ENCODE measurements at places on chromosomes 12 and 14.
A peak's percentile ranks its signal among the peaks of the same experiment; 100 is the strongest.

- no peak for DNase-seq
Observed at GRCh38 chr14:99380991-99381687, 99.5 kb downstream of the SETD3 start.

- no peak for DNase-seq
Observed at GRCh38 chr12:103626498-103626897, 39.4 kb downstream of the STAB2 start.

GRCh38 chr12:108582978-108583770 is 14.7 kb downstream of the TMEM119 start:
- DNase-seq, result no peak

DNA sequence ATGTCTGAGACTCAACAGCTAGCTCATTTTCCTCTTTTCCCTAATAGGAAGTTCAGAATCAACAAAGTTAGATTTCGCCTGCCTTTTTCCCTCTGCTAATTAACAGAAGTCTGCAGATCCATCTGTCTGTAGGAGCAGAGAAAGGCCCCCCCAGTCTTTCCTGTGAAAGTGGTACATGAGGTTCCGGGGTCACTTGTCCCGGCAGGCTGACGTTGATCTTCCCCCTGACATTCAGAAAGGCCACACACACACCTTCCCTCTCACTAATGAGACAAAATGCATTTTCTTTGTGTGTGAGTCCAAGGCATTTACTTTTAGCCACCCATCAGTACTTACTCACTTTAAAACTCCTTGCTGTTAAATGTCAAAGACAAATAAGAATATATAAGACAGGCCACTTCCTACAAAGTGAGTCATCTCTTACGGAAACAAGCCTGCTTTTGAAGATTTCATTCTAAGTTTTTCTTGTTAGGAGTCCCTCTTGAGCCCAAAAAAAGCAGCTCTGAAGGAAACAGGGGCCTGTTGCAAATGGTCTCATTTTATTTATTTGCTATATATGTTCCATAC is 138.7 kb downstream of the TTC7B start:
- no peak for DNase-seq

DNA sequence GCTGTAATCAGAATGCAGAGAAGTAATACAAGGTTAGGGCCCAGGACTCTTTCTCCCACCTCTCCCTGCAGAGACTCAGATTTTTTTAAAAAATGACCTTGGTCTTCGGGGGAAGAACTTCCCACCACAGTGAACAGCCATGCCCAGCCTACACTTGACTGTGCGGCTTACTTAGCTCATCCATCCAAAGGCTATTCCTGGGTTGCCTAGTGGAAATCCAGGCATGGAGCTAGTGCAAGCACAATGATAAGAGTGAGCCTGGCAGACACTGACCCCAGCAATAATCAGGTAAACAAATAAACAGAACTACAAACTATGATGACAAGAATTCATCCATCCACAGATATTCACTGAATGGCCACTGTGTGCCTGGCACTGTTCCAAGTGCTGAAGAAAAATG is 14.7 kb downstream of the SERPINA5 start:
- no peak for DNase-seq

DNA sequence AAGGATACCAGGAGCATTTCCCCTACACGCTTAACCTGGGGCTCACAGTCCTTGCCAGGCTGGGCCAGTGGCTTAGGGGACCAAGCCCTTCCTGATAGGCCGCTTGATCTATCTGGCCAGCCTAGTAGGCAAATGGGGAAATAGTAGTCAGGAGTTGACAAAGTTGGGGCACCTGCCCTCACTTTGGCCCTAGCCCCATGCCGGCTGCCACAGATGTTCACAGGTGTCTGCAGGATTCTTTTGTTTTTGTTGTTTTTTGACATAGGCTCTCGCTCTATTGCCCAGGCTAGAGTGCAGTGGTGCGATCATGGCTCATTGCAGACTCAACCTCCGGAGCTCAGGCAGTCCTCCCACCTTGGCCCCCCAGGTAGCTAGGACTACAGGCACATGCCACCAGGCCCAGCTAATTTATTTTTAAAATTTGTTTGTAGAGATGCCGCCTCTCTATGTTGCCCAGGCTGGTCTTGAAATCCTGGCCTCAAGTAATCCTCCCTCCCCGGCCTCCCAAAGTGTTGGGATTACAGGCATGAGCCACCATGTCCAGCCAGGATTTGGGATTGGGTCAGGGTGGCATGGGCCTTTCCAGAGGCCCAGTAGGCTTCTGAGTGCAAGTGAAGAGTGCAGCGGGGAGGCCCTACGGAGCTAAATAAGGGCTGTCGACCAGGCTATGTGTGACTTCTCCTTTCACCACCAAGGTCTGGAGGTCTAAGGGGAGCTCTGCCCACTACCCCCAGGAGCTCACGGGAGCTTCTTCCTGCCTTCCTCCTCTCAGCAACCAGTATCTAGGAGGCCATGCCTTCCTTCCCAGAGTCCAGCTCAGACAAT is 15.5 kb upstream of the HDAC7 start:
- no peak for DNase-seq

DNA sequence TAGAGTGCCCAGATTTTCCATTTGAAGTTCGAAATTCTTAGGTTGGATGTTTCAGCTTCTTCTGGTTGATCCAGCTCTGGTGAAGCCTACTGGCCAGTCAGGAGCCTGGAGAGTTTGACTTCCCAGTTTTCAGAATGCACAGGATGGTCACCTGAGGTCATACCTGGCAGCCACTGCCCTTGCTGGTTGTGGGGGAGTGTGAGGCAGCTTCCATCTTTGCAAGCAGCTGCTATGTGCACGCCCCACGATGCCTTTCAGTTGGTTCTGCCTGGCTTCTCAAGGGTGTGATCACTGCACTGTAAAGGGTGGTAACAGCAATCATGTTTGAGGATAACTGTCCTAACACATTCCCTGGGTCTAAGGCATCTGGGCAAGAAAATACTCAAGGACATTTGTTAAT is 15.4 kb downstream of the CCDC92 start:
- no peak for DNase-seq

DNA sequence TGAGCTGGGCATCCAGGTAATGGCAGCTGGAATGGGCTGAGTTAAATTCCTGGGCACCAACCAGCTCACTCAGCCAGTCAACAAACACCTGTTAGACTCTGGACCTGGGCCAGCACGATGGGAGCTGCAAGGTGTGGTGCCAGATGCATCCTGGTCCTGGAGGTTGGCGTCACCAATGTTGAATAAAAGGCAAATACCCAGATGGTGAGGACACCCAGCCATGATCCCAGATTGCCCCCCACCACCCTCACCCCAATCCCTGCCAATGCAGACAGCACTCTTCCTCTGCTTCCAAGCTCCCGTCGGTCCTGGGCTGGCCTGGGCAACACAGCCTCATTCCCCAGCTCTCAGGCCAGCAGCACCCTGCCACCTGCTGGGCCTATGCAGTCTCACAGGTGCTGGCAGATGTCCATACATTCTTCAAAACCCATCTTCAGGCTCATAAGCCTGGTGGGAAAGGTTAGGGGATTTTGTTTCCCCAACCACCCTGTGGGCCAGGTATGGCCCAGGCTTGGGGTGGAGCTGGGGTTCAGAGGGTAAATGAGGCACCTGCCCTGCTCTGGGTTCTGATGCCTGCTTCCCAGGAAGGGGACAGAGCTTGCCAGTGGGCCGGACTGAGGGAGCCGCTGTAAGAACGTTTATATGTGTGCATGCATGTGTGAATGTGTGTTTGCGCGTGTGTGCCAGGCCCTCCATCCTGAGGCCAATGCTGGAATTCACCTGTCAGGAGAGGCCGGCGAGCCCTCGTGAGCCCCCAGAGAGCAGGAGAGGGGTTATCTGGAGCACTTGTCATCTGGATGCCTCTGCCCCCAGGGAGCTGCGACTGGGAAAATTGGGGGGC is 58.0 kb downstream of the LGMN start:
- DNase-seq, result peak; percentile 10

GRCh38 chr14:49586673-49587460 is 687 bp upstream of the RPS29 start:
- peak; percentile 87 for DNase-seq

DNA sequence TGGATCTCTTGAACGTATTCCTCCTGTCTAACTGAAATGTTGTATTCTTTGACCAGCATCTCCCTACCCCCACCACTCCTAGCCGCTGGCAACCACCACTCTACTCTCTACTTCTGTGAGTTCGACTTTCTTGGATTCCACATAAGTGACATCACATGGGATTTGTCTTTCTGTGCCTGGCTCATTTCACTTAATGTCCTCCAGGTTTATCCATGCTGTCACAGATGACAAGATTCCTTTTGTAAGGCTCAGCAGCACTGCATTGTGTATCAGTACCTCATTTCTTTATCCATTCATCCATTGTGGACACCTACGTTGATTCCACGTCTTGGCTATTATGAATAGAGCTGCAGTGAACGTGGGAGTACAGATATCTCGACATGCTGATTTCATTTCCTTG is 10.5 kb downstream of the PRKAB1 start:
- no peak for DNase-seq

- peak; percentile 57 for DNase-seq
Observed at GRCh38 chr14:54564071-54564867, 2.7 kb upstream of the SAMD4A start.

GRCh38 chr12:49089821-49090773 is 4.5 kb downstream of the DHH start:
- DNase-seq, result peak; percentile 94

- DNase-seq, result no peak
Observed at GRCh38 chr14:63178912-63179311, 25.3 kb upstream of the RHOJ start.

DNA sequence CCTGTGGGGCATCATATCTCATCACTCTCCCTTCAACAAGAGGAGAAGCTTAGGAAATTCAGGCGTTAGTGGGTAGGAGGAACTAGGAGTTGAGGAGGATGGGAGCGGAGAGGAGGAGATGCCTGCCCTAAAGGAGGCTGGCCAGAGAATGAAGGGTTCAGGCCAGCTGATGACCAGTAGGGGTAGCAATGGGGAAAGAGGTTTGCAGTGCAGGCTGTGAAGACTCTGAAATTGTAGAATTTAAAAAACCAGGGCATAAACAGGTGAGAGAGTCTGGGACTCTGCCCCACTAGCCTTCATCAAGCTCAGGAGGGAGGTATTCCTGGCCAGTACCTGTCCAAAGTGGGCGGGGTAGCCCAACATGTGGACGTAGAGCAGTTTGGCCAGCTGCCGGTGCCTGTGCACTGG is 809 bp downstream of the AP1G2 start:
- DNase-seq, result peak; percentile 42

GRCh38 chr12:122403831-122404230 is 18.6 kb downstream of the CLIP1 start:
- no peak for DNase-seq

DNA sequence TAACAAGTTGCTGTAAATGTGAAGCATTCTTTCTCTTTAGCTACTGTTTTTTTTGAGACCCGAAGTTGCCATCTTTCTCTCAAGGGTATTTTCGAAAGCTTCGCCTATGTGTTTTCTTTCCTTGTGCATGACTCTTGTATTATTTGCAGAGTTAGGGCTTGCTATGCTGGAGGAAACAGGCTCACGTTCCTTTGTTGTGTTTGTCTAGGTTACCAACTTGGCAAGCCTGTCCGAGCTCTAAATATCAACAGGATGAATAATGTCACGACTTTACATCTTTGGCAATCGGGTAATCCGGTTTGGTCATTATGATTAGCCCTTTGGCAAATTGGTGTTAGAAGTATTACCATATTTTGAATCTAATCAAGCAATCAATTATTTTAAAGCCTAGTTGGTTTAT is 15.9 kb upstream of the ATP6V0A2 start:
- DNase-seq, result no peak

GRCh38 chr12:11509326-11509725 is 114.0 kb upstream of the PRB2 start:
- DNase-seq, result no peak

DNA sequence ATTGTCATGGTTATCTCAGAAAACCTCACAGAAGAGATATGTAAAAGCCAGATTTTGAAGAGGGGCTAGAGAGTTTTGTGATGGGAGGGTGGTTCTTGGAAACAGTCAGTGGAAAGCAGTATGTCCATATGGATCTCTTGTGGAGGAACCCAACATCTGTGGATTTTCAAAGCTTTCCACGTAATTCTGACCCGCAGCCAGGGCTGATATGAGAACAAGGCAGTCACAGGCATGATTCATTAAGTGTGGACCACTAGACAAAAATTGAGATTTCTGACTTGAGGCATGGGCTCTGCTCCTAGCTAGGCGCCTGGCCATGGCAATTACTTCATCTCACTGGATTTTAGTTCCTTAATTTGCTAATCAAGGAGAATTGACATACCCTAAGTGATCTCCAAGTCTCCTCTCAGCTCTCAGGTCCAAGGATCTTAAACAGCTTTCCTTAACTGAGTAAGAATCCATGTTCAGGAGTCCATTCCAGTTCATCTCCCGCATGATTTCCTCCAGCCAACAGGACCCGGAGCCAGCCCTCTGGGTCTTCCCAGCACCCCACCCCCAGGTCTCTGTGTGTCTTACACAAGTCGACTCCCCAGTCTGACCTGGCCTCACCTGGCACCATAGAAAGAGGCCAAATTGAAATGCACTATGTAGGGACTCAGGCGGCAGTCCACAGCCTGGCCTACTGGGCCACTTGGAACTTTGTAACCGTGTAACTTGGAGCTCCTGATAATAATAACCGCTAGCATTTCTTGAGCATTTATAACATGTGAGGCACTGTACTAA is 176.3 kb upstream of the PARP11 start:
- DNase-seq, result no peak

GRCh38 chr12:124524231-124524925 is 43.0 kb downstream of the NCOR2 start:
- DNase-seq, result no peak

DNA sequence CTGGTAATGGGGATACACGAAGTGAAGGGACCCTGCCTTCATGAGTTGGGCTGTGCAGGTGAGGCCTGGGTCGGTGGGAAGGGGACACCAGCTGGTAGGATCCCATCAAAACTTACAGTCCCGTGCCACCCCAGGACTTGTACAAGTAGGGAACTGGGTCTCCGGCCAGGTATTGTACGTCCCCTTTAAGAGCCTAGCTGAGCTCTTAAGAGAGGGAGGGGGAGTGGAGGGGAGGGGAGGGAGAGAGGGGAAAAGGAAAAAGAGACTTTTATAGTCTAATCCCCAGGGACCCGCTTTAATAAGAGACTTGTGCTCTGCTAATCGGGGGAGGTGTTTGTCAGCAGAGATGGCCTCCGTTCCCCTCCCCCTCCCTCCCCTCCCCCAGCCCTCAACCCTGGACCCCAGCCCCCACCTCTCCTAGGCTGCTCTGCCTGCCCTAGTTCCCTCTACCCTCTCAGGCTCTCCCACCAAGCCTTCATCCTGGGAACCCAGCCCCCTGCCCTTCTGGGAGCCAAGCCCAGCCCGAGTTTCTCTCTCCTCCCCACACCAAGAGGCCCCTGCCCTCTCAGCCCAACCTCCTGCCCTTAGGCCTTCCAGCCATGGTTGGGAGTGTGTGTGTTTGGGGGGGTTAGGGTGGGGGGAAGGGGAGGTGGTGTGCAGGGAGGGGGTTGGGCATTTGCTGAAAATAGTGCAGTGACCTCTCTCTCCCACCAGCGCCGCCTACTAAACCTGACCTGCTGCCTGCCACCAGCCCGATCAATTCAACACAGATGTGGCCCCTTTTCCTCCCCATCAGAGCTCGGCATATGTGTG is 2.6 kb downstream of the GDF11 start:
- DNase-seq, result peak; percentile 89

- no peak for DNase-seq
Observed at GRCh38 chr14:82011460-82011859, 477.8 kb upstream of the SEL1L start.
